ENCODE measurements at places on chromosomes 2 and 18.

- no peak for DNase-seq
Observed at GRCh38 chr2:17813742-17814473, 2.4 kb upstream of the MSGN1 start.

GRCh38 chr2:240782221-240782885 is 37.7 kb downstream of the KIF1A start:
- no peak for DNase-seq

GRCh38 chr2:200380833-200381542 is 74.5 kb downstream of the SPATS2L start:
- DNase-seq, result no peak

DNA sequence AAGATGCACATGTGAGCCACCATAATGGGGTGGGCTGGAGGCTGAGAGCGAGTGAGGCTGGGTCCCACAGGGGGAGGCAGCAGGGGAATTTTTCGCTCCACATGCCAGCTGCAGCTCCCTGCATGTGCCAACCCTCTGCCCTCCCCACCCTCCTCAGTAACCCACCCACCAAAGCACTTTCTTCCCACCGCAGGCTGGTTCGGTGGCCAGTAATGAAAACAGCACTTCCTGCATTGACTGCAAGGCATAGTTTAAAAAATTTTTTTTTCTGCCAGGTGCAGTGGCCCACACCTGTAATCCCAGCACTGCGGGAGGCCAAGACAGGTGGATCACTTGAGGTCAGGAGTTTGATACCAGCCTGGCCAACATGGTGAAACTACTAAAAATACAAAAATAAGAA is 147.5 kb upstream of the TTC39C start:
- DNase-seq, result no peak

DNA sequence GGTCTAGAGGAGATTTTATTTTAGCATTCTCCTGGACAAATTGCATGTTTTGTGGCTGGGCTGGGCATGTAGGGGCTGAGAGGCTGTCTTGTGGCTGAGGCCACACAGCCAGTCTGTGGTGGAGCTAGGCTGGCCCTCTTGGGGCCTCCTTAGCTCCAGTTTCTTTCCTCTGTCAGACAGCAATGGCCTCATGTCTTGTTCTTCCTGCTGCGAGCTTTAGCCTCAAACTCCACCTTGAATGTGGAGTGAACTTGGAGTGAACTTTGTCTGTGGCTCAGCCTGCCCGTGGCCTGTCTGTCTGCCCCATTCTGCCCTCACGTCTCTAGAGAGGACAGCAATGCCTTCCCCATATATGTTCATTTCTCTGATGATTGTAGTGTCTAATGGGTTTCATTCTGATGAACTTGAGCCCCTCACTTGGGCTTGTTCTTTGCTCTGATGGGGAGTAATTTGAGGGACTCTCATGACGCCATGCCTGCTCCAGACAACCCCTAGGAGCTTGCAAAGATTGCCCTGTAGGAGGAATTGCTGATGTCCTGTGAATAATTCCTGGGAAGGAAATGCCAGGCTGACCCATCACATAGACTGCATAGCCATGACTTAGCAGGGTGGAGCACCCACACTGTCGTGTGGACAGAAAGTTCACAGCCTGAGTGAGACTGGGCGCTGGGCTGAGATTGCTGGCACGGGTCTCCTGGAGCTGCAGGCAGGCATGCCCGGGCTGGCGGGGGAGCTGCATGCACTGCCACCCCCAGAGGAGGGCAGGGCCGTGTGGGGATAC is 42.6 kb downstream of the ASAP2 start:
- no peak for DNase-seq
